ENCODE measurements at places on chromosomes 4 and X. TPM values are rescaled to one million over a fixed set of nuclear protein-coding genes. Genes with fewer than 3 reads are reported as not detected.

Gene SOWAHD
- total RNA-seq = 1.6 TPM

Gene WWC2
- total RNA-seq = 15.1 TPM

Gene ANXA3
- total RNA-seq = 14.6 TPM

Gene TRIM75
- total RNA-seq = under 0.01 TPM

Gene VEGFD
- under 0.01 TPM for total RNA-seq

Gene CYP4V2
- 5.7 TPM for total RNA-seq

Gene LRIT3
- under 0.01 TPM for total RNA-seq

Gene IGSF1
- total RNA-seq = 59.5 TPM

Gene IL1RAPL2
- total RNA-seq = 1.0 TPM

Data from skeletal muscle tissue (tissue), 5 donors.